Posterior vena cava (tissue), 2 donors: ENCODE measurements at places on chromosomes 1 and 21. TPM values are rescaled to one million over a fixed set of nuclear protein-coding genes. Genes with fewer than 3 reads are reported as not detected.

GRCh38 chr1:34373912-34374311 lies 197.2 kb downstream of the C1orf94 start:
- no peak for DNase-seq

- DNase-seq, result no peak
Measured at GRCh38 chr1:203599875-203600781, 26.5 kb upstream of the ATP2B4 start.

- DNase-seq, result no peak
Measured at GRCh38 chr1:230073371-230074035, 6.5 kb downstream of the GALNT2 start.

GRCh38 chr1:24111262-24111995 lies 506 bp downstream of the MYOM3 start:
- DNase-seq, result peak; percentile 86

- DNase-seq, result no peak
Measured at GRCh38 chr1:103477101-103477500, 48.4 kb upstream of the RNPC3 start.

- DNase-seq, result no peak
Measured at GRCh38 chr1:41789661-41790330, 128.9 kb downstream of the HIVEP3 start.

- no peak for DNase-seq
Measured at GRCh38 chr1:53822931-53823330, 15.2 kb downstream of the NDC1 start.

- DNase-seq, result no peak
Measured at GRCh38 chr1:109083923-109084322, 6.6 kb upstream of the TMEM167B start.

GRCh38 chr1:92567211-92567868 lies 80.6 kb upstream of the GFI1 start:
- DNase-seq, result no peak

GRCh38 chr1:37663426-37664000 lies 28.8 kb upstream of the CDCA8 start:
- peak; percentile 67 for DNase-seq

PDZK1IP1 gene
- 0.76 TPM for total RNA-seq

PLD5 gene
- 7.4 TPM for total RNA-seq

SLC30A1 gene
- 20.7 TPM for total RNA-seq

LCE2A gene
- not detected for total RNA-seq

GBP6 gene
- not detected for total RNA-seq

GBP5 gene
- total RNA-seq, result 1.6 TPM

KRTAP12-3 gene
- not detected for total RNA-seq

GNAT2 gene
- total RNA-seq, result not detected

TRIM67 gene
- not detected for total RNA-seq
